ELR (cell line): ENCODE measurements at places on chromosomes 11 and 22.

GRCh38 chr22:21865041-21865440 lies 2.4 kb downstream of the MAPK1 start:
- peak; percentile 90 for DNase-seq

DNA sequence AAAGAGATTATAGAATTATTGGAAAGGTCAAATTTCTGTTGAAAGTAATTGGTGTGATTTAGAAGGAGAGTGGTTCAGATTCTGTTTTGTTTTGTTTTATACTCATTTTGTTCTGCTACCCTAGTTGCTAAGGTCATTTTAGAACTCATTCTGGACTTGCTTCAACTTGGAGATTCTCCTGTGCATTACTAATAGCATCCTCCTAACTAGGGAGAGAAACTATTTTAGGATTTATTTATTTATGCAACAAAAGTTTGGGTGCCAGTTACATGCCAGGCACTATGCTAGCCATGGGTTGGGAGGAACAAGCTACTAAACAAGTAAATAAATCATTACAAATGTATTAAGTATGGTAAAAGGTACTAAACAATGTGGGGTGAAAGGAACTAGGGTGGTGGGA lies 84.0 kb downstream of the YAP1 start:
- DNase-seq, result no peak

DNA sequence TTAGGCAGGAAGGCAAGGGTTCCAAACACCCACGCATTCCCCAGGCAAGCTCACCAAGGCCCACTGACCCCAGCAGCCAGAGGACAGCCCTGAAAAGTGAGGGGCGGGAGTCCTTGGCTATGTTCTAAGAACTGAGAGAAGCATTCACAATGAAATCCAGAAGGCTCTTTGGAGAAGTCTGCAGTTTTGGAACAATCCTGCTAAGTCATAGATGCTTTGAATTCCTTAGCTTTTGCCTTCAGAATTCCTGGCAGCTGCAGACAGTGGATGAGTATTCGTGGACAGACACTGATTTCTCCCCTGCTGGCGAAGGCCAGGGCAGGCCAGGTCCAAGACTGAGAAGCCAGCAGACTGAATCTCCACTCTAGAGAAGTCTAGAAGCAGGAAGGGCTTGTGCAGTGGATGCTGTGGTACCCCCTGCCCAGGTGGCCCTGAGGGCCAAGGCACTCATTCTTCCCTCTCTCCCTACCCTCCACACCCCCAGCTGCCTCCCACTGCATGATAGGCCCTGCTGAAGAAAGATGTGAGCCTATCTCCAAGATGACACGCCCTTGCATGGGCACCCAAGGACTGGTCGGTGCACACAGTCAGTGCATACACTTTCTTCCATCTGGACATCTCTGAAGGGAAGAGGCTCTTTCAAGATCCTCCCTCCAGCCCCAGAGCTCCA lies 133.2 kb upstream of the TEAD1 start:
- peak; percentile 89 for DNase-seq

DNA sequence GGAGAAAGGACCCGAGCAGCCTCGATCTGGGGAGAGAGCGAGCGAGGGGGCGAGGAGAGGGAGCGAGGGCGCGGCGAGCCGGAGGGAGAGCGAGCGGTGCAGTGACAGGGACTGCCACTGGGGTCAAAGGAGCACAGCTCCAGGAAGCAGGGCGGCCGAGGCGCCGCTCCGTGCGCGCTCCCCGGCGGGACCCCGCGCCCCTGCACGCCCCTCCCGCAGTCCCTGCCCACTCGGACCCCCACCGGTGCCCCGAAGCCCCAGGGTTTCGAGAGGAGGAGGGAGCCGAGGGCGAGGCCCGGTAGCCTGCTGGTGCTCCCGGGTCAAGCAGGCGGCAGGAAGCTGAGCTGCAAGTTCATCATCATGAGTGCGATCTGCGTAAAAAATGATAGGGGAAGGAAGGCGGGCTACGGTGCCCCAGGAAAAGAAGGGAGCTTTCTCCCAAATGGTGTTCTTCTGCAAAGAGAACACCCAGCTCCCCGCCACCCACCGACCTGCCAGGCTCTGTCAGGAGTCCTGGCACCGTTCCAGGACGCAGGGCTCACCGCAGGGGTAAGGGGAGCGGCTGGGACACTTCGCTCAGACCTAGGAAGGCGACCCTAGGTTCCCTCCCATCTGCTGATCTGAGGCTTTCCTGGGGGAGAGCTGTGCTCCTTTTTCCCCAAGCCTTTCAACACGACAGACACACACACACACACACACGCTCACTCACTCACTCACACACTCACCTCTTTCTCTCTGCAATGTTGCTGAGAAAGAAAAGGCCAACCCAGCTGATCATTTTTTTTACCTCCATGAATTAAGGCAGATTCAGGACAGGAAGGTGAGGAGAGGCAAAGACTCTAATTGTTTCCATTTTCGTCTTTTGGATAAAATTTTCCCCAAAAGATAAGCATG lies at the start of gene MPPED2:
Gene MPPED2 (minus strand): TSS at position 103 of the 894 bp plus-strand sequence. CDS start 5,980 bp downstream, outside the sequence.
- no peak for DNase-seq

DNA sequence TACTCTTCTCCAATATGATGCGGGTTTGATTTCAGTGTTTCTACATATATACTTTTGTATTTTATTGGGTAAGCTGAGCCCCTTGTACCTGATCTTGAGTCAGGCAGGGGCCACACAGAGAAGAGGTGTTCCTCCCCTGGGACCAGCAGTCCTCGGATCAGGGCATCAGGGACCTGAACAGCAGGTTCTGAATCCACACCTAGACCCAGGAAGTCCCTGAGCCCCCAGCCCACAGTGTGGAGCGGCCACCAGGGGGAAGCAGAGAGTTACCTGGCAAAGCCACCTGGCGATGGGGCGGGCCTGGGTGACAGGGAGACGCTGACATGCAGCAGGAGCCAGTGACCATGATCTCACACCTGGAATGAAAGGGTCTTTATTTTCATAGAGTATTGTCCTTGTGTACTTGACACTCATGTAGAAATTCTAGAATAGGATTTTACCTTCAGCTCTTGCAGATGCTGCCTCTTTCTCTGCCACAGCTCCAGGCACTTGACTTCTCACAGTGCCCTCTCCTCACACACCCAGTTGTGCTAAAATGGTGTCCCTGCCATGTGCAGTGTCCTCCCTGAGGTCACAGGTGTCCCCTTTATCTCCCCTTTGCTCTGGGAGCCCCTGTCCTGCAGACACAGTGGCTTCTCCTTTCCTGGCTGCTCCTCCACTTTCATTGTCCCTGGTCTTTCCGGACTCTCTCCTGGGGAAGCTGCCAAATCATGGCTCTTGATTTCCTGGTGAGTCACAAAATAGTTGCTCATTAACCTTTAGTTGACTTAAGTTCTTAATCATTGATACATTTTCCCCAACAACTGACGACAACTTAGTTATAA lies 48.5 kb downstream of the GGTLC2 start:
- peak; percentile 17 for DNase-seq

- peak; percentile 84 for DNase-seq
Observed at GRCh38 chr11:132838627-132839026, 693.7 kb downstream of the OPCML start.

DNA sequence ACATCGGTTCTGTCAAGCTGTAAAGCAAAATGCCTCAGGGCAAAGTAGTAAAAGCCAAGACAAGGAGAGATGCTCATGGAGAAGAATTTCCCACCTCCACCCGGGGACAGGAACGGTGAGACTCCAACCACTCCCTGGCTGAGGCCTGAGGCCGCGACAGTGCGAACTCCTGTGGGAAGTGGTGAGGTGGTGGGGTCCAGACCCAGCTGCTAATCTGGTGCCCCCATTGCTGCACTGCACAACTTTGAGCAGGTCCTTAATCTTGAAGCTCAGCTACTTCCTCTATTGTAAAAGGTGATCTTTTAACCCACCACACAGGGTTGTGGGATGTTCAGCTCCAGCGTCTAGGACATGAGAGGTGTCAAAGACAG lies 83.9 kb downstream of the ZC3H12C start:
- no peak for DNase-seq

DNA sequence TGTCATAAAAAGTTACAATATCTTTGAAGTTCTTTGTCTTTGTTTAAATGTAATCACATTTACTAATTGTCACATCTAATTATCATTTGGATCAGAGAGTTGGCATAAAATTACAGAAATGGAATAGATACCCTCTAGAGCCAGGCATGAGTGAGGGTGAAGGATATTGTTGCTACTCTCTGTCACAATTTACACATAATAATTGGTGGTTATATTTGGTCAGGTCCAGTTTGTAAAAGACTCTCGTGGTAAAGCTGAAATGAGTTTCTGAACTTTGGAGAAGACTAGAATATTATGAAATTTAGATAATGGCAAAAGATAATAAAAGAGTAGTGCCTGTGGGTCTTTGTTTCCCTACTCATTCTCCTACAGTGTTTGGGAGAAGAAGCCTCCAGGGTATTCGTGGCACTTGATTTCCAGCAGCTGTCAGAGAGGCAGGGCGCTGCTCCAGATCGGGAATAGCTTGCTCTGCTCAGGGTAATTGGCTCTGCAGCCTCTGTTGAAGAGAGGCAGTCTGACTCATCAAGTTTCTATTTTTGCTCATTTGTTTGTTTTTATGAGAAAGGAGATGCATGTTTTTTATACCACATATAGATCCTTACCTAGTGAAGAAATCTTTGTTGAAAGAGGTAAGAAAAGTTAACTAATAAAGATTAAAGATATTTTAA lies 349.9 kb downstream of the CNTN5 start:
- peak; percentile 78 for DNase-seq

- DNase-seq, result no peak
Observed at GRCh38 chr11:114180301-114181055, 115.7 kb upstream of the NNMT start.

DNA sequence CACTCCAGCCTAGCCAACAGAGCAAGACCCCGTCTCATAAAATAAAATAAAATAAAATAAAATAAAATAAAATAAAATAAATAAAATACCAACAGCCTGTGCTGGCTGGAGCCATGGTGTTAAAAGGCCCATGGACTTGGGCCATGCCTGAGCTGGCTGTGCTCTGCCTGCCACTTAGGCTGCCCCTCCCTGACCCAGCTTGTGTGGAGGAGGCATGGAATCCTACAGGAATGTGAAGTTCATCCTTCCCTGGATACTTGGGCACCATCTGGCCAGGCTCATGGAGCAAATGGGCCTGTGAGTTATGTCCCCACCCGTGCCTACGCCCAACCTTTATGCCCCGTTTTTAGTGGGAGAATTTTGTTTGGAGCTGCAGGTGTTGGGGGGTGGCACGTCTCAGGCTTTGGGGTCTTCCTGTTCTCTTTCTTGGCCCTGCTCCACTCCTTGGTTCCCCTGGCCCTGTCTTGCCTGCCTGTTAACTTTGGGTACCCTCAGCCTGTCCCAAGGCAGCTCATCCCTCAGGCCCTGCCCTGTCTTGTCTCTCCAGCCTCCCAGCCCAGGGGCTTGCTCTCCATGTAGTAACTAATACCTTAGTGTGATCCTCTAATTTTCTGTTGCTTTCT lies 51.3 kb downstream of the BCR start:
- no peak for DNase-seq
